ENCODE measurements at places on chromosomes 1 and 21.

GRCh38 chr1:24866211-24867083 is 63.6 kb downstream of the RUNX3 start:
- no peak for DNase-seq

GRCh38 chr1:86508583-86508969 is 38.3 kb upstream of the CLCA4 start:
- no peak for DNase-seq

- DNase-seq, result peak; percentile 61
These were observed 44.3 kb downstream of the LAMC2 start for GRCh38 chr1:183230413-183230812.

DNA sequence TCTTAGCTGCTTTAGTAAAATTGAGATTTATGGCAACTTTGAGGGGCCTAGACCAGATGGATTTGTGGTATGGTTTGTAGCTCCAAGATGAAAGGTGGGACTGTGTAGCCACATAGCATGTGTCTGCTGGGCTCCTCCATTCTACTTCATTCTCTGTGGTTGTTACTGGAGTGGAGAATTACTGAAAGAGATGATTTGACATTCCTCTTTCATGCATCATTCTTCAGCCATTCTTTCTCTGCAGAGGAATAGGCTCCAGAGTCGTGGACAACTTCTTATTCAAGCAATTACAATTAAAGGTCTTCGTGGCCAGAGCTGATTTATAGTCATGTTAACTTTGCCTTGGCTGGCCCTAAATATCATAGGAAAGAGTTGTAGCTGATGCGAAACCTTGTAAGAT is 328.9 kb downstream of the PAPPA2 start:
- DNase-seq, result no peak

DNA sequence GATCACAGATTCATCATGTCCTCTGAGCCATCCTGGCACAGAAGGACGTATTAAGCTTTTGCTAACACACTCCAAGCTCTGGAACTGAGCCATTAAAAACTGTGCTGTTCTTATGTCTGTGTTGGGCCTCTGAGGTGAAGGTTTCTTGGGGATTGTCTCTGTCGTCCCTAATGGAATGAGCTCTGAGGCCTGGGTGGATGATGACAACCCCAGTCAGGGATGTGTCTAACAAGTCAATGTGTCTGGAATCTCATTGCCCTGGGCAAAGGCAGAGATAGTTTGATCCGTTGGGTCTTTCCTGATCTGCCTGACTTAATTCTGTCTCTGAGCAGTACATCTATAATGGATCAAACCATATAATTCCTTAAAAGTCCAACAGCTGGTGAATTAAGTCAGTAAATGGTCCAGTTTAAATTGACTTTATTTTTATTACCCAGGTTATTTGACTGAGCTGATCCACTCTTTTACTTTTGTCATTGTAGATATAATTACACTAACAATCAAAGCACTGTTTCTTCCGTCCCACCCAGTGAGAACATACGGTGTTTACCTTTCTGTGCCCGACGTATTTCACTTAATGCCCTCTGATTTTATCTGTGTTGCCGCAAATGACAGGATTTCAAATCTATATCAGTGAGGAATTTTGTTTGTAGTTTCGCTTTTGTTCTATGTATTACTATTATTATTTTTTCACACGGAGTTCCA is 38.8 kb upstream of the OR2B11 start:
- DNase-seq, result no peak

GRCh38 chr1:177753655-177754054 is 216.2 kb downstream of the SEC16B start:
- no peak for DNase-seq

GRCh38 chr1:188499690-188500089 is 1670.9 kb downstream of the PLA2G4A start:
- DNase-seq, result peak; percentile 24

DNA sequence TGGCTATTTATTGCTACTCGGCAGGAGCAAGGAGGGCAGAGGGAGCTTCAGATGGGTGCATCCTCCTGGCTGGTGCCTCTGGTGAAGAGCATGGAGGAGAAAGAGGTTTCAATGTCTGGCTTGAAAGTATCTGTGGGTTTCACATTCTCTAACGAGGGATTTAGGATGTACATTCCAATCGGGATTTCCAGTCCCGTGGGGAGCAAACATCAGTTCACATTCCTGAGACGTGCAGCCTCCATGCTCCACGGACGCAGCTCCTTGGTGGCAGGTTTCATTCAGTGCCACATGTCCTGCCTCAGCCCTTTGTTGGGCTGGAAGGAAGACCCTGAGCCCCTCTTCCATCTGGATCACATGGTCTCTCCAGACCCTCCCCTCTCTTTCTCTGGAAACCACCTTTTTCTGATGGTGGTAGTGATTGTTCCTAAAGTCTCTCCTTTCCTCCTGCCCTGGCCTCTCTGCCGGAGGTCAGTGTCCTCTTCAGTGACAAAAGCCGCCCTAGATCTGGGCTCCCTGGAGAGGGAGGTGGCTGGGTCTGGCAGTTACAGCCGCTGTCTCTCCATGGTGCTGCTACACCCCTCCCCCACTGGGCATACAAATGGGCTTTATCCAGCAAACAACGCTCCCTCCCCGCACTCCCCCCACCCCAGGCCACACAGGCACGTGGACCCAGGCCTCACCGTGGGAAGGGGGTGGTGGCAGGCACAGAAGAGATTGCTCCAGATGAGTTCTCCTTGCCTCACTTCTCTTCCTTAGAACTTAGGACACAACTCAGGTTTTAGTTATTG is 826 bp upstream of the CA14 start:
- peak; percentile 22 for DNase-seq

DNA sequence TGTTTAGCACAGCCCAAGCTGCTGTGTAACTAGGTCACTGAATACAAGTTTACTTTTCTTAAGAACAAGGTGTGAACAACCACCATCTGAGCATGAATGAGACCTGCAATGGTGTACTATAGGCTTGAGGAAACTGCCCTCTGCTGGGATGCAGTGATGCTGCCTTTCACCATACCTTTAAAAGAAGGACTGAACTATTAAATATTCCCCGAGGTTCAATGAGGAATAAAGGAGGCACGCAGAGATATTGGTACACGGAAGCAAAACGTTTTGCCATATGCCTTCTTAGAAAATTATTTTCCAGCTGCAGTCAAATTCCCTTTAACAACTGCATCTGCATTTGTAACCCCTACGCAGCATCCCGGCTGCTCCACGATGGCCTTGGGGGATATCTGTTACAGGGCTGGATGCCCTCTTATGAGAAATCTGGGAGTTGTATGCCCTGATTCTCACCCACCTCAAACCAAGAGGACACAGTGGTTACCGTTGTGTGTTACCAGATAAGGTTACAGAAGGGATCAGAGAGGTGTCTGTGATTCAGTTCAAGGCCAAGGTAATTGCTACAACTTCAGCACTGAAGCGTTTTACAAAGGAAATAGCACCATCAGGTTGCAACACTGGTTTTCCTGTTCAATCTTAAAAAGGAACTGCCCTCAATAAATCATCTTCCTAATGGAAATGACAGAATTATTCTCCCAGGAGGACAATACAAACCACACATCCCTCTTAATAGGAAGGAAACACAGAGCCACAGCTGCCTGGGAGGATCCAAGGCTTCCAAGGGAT is 470.5 kb downstream of the LTN1 start:
- DNase-seq, result peak; percentile 53

GRCh38 chr1:218705391-218705790 is 360.3 kb downstream of the TGFB2 start:
- DNase-seq, result no peak

DNA sequence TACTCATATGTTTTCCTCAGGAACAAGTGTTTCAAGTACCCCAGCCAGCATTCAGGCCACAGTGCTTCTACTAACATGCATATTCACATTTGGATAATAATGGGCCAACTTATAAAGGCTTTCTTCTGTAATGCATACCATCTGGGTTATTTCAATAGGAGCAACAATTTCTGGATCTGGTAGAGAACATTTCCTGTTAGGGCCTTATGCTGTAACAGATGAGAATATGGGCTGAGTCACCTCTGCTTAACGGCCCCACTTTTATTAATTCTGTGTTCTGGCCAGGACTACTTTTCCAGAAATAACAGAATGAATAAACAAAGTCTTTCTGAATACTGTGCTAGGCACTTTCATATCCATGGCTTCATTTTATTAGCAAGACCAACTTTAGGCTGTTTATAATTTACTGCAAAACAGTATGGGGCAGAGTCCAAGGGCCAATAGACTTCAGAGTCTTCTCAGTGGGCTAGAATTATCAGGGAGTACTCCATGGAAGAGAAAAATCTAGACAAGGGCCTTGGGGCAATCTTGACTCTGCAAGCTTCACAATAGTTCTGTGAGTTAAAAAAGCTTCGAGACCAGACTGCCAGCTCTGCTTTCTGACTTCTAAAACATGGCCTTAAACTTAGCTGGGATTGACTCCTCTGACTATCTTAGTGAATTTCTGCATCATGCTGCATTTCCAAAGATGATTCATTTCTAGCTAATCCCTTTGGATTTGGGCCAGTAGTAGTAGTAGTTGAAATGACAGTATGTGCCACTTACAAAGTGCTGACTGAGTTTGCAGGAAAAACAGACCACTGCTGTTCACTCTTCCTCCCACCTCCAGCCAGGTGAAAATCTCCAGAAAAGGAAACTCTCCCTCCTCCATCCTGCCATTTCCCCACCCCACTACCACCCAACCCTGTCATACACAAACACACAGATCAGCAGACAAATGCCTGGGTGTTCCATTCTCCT is 8.2 kb upstream of the SSX2IP start:
- DNase-seq, result peak; percentile 93

- no peak for DNase-seq
These were observed 46.1 kb upstream of the LIN9 start for GRCh38 chr1:226355016-226355415.

DNA sequence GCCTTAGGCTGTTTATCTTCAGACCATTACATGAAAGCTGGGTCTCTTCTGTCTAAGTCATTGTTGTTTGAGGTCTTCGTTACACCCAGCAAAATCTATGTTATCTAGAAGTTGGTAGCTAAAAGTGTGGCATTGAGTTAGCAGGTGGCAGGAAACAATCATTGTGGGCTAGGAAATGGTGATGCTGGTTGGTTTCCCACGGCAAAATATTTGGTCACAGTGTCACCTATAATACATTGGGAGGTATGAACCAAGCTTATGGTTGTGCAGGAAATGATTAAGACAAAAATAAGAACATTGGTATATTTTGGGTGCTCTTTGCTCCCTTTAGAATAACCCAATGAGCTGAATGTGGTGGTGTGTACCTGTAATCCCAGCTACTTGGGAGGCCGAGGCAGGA is 169.7 kb downstream of the TRIM33 start:
- no peak for DNase-seq

- peak; percentile 13 for DNase-seq
These were observed 55.1 kb downstream of the HFM1 start for GRCh38 chr1:91349524-91349923.

GRCh38 chr1:41582851-41583657 is 98.6 kb upstream of the EDN2 start:
- DNase-seq, result no peak

All from amniotic epithelial cell (primary cell).